ENCODE measurements at places on chromosomes 7 and 10.
A peak's percentile ranks its signal among the peaks of the same experiment; 100 is the strongest.

- DNase-seq, result no peak
Observed at GRCh38 chr7:3135626-3136025, 92.0 kb upstream of the CARD11 start.

- no peak for DNase-seq
Observed at GRCh38 chr7:33591490-33591889, 313.8 kb upstream of the BMPER start.

GRCh38 chr10:95133016-95133752, 60.9 kb upstream of the ACSM6 start:
- DNase-seq, result peak; percentile 52

GRCh38 chr7:139071680-139072079, 35.8 kb upstream of the ZC3HAV1L start:
- DNase-seq, result no peak

GRCh38 chr7:133009426-133010252, 72.3 kb downstream of the CHCHD3 start:
- no peak for DNase-seq

- no peak for DNase-seq
Observed at GRCh38 chr10:119162452-119163092, 2.9 kb downstream of the SFXN4 start.

DNA sequence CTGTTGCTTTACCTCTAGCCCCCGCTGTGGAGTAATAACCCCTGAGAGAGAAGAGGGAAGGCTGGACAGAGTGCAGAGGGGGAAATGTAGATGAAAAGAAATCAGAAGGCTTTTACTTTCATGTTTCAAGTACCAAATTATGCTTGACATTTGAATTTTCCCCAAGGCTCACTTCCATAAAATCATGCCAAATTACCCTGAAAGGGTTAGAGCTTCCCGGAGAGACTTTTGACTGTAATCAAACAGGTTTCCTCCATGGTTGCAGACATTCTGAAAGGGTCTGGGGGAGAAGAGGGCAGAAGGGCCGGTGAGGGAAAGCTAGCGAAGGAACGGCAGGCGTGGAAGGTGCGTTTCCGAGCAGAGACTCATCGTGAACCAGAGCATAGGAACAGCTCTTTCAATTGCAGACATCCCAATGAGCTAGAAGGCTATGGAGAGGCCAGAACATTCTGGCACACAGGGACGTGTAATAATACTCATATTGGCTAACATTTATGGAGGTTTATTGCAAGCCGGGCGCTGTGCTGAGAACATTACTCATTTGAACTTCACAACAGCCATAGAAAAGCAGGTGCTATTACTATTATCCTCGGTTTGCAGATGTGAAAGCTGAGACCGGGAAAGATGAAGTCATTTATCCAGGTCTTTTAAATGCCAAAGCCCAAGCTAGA, 620.8 kb upstream of the AUTS2 start:
- peak; percentile 16 for DNase-seq

DNA sequence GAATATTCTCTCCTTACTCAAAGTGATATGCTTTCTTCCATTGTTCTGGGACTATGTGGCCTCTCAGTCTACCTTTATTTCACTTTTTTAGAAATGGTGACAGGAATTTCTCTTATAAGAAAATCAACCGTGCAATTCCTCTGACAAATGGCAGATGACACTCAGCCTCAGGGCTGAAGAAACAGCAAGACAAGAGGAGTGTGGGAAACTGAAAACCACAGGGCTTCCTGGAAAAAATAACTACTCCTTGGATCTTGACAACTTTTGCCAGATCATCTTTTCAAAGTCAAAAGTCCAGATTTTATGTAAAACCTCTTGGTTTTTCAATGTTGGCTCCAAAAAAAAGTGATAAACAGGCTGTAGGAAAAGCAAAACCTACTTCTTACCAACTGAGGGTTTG, 121.5 kb downstream of the TYW1B start:
- no peak for DNase-seq

DNA sequence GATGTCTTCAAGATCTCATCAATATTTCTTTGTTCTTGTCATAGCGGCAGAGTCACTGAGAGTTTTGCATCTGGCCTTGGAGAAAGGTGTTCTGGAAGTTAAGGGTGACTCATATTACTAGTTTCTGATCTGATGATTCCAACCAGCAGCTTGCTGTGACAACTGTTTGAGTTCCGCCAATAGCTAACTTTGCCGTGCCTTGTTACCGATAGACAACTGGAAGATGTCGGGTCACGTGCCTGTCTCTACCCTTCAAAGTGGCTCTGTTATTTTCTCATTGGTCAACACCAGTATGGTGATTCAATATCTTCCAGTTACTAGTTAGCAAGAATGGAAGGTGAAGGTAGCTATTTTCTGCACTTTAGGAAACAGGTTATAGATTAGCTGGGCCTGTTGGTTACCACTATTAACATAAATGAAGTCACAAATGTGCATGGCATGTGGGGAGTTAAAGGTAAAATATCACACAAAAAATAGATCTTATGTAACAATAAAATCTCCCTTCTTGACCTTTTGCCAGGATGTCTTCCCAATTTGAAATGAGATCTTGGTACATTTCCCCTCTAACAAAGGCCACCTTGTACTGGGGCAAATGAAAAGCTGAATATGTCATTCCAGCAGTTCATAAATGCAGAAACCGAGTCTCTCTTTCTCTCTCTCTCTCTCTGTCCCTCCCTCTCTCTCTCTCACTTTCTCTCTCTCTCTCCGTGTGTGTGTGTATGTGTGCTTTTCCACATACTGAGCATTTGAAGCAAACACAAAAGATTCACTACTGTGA, 2.6 kb upstream of the MGAM2 start:
- DNase-seq, result no peak

DNA sequence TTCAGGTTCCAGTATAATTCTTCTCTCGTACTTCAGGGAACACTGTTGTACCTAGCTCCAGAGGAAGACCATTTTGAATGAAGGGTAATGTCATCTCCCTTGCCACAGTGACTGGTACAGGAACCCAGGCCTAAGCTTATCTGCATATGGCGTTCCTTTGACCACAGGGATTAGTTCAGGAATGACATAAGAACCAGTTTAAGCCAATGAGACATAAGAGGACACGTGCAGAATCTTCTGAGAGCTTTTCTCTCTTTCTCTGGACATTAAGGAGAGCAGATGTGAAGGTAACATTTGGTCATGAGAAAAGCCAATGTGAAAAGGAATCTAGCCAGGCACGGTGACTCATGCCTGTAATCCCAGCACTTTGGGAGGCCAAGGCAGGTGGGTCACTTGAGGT, 21.8 kb upstream of the HIBADH start:
- no peak for DNase-seq

- DNase-seq, result no peak
Observed at GRCh38 chr10:4296161-4296560, 511.2 kb upstream of the KLF6 start.

DNA sequence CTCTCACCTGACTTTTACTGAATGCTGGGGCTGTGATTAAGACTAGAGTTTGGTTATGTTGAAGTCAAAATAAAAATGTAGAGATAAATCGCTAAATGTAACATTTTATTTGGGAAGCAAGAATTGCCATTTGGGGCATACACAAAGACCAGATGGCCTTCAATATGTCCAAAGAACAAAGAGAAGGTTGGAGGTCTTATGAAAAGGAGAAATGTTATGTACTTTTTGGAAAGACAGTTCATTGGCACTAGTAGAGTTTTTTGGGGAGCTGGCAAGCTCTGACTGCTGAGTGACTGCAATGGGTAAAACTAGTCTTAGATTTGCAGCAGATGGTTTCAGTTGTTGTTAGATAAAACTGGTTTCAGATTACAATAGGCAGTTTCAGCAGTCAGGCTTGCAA, 35.6 kb upstream of the GALNT17 start:
- DNase-seq, result no peak

GRCh38 chr7:132251327-132251659, 325.0 kb downstream of the PLXNA4 start:
- no peak for DNase-seq

- no peak for DNase-seq
Observed at GRCh38 chr10:1531883-1532597, 205.3 kb downstream of the ADARB2 start.

GRCh38 chr10:92761571-92761970, 71.8 kb downstream of the HHEX start:
- no peak for DNase-seq

DNA sequence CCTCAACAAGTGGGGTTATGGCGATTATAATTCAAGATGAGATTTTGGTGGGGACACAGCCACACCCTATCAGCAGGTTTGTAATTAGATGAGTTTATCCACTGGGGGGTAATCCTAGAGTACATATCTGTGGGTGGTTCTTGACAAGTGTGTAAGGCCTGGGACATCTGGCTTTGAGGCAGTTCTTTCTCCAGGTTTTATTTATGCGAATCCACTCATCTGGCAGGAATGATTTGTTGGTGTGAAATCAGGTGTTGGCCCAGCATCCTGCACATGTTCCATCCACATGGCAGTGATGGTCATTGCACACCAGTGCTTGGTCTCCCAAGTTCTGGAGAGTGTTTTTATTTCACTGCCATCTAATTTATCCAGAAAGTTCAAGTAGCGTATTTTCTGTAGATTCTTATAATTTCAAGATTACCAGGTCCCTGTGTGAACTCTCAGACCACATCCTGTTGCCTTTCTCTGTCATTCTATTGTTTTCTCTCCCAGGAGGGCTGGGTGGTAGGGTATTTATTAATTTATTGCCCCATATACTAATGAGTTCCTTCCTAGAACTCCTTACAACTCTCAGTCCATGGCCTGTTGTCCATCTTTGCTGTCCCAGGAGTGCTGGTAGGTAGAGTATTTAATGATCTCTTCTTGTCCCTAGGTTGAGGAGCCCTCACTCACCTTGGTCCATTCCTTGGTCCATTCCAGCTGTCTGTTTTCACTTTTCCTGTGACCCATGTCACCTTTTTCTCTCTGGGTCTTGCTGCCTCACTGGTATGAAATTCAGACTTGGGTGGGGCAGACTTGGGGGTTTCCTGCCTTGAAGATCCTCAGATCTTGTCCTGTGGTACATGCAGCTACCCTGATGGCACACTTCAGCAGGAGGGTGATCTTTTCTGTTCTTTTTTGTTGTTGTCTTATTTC, 10.4 kb downstream of the RALA start:
- no peak for DNase-seq

DNA sequence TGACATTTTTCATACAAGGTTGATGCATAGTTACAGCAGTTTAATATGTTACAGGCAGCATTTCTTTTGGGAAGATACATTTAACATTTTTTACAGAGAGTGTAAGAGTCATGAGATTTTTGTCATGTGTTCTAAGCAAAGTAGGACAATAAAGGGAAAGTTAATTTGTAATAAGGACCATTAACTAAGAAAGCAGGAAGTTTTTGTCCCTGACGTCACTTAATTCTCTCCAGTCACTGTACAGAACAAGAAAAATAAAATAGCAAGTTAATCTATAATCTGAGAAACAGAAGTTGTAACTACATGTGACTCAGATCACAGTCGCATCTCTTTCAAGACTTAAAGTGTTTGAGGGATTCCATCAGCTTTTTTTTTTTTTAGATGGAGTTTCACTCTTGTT, 49.5 kb upstream of the CAPZA2 start:
- no peak for DNase-seq

- DNase-seq, result peak; percentile 49
Observed at GRCh38 chr7:21108182-21108581, 319.7 kb upstream of the SP4 start.

DNA sequence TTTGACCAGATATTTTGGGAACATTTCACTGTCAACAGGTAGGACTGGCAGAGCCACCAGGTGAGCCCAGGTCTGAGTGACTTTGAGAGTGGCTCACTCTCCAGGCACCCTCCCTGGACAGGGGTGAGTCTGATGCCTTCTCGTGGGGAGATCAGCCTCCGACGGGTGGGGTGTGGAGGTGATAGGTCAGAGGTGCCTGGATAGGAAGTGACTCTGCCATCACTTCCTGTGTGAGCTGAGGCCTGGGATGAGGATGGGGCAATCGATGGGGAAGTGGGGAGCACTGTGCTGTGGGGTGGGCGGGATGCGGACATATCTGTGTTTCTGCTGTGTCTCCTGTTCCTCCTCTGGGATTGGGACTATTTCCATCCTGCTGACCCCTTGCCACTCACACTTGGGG, 34.6 kb downstream of the IFT22 start:
- DNase-seq, result no peak

GRCh38 chr10:99765672-99766301, 16.7 kb upstream of the ABCC2 start:
- DNase-seq, result no peak

- DNase-seq, result no peak
Observed at GRCh38 chr10:77603534-77603927, 34.1 kb downstream of the KCNMA1 start.

DNA sequence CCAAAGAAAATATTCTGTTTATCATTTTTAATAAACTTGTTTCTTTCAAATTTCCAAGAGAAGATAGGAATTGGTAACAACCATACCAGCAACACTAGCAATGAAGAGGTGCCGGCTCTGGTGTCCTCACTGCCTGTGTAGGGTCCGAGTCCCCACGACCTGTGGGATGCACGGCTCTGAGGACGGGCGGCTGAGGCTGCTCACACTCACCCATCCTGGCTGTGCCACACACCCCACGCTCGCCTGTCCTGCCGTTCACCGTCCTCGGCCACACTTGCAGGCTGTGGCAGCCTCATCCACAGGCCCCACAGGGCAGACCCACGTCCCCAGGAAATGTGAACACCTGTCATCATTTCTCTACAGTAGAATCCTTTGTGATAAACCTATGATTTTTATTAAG, 48.2 kb upstream of the DPYSL4 start:
- DNase-seq, result no peak

DNA sequence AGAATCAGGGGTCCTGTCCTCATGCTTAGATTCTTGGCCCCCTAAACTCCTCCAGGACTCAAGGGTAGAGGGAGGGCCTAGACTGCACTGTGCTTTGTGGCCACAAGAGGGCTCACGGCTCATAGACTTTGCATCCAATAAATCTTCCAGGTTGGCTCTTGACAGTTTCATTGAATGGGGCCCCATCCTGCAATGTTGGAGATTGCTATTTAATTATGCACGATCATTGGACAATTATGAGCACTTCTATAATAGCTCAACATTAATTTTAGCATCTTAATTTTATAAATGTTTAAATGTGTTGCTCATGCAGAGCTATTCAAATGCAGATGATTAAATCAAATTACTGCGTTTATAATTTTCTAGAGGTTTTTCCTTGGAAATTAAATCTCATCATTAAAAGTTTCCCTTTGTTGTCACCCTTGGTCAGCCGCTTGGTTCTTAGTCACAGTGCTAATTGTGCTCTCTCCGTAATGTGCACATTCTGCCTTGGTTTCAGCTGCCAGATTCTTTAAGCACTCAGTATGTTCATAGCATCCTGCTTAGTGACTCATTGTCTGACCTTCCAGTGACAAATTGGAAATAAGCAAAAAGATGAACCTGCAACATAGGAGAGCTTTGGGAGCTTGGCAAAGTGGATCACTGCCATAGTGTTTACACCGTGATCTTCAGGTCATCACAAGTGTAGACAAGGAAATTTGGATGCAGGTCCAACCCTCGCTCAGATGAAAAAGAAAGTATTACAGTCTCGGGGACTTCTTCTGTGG, 33.4 kb upstream of the PLPP4 start:
- DNase-seq, result no peak

DNA sequence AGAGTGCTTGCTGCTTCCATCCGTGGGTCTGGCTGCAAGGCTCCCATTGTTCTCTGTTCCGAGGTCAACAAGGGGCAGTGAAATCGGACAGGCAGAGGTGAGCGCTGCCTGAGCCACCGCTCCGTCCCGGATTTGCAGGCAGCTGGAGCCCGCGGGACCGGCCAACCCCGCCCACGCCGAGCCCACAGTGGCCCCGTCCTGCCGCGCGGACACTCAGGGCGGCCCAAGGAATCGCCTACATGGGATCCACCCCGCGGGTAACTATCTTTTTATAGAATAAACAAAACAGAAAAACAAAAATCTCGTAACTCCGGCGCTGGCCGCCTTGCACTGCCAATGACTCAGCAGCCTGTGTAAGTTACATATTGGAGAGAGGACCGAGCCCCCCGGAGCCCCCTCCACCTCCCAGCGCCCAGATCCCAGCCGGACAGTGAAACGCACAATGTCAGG, 1.9 kb downstream of the BNIP3 start:
- DNase-seq, result no peak

Measured in NCI-H1436 (cell line).